CD4-positive, alpha-beta T cell (primary cell): ENCODE measurements at places on chromosomes 2 and 18.

DNA sequence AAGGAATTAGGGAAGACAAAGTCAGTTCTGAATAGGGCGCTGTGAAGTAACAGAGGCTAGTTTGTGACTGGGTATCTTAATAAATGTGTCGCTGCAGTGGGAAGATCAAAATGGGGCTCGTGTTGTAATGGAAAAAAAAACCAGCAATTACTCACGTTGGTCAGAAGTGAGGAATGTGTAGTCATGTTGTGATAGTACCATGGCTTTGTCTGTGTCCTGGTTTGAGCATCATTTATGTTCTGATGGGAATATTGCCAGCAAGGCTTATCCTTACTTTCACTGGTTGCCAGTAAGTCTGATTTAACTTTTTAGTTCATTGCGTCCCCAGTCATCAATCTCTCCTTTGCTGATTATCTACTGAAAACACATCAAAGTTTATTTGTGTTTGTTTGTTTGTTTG, 467.6 kb downstream of the NYAP2 start:
- DNase-seq, result no peak

- DNase-seq, result no peak
These were observed 280.1 kb upstream of the STON1 start for GRCh38 chr2:48249631-48250473.

GRCh38 chr2:21005111-21005699, 38.7 kb downstream of the APOB start:
- no peak for DNase-seq

- DNase-seq, result no peak
These were observed 68.1 kb downstream of the MYOM1 start for GRCh38 chr18:3151399-3152264.

- no peak for DNase-seq
These were observed 96.0 kb downstream of the HNMT start for GRCh38 chr2:138060301-138060635.
